ENCODE measurements at places on chromosomes 1 and 21.

GRCh38 chr21:25408666-25409065 is 198.6 kb downstream of the MRPL39 start:
- no peak for DNase-seq

- peak; percentile 79 for DNase-seq
These were observed 49.2 kb upstream of the PAX7 start for GRCh38 chr1:18581420-18581880.

GRCh38 chr1:17535300-17535936 is 4.1 kb upstream of the ARHGEF10L start:
- DNase-seq: no peak

DNA sequence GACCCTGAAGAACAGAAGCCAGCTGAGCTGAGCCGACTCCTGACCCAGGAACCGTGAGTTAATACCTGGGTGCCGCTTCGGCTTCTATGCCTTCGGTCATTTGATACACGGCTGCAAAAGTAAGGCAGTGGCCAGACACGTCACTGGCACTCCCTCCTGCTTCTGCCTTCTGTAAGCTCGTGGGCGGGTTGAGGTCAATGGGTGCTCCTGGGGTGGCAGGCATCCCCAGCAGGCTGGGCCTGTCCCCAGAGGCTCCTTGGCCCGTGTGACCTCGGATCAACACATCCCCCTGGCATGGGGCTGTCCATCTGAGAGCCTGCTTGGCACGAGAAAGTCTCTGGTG is 35.7 kb upstream of the COL6A1 start:
- DNase-seq: no peak

- DNase-seq: no peak
These were observed 16.3 kb downstream of the TGFB2 start for GRCh38 chr1:218361298-218362065.

DNA sequence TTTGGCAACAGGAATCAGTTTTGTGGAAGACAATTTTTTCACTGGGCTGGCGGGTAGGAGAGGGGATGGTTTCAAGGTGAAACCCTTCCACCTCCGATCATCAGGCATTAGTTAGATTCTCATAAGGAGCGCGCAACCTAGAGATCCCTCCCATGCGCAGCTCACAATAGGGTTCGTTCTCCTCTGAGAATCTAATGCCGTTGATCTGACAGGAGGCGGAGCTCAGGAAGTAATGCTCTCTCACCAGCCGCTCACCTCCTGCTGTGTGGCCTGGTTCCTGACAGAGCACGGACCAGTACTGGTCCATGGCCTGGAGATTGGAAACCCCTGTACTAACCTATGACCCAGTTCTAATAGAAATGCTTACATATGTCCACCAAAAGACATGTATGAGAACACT is 96.6 kb upstream of the KIAA1614 start:
- no peak for DNase-seq

GRCh38 chr21:39326607-39327307 is 13.3 kb upstream of the BRWD1 start:
- no peak for DNase-seq

DNA sequence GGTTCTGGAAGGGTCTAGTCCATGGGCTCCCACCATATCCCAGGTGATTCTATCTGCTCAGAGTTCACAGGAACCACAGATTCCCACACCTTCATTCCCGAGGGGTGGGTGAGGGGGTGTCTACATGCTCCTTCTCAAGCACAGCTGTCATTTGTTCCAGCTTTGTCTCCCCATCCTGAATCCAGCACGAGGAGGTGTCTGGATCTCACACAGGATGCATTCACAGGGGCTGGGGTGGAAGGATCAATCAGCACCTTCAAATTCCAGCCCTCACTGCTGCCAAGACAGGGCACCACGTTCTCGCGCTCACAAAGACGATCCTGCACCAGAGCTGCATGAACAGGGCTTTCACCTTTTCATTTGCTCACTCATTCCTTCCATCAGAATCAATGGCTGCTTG is 52.7 kb downstream of the TCP10L start:
- DNase-seq: no peak

DNA sequence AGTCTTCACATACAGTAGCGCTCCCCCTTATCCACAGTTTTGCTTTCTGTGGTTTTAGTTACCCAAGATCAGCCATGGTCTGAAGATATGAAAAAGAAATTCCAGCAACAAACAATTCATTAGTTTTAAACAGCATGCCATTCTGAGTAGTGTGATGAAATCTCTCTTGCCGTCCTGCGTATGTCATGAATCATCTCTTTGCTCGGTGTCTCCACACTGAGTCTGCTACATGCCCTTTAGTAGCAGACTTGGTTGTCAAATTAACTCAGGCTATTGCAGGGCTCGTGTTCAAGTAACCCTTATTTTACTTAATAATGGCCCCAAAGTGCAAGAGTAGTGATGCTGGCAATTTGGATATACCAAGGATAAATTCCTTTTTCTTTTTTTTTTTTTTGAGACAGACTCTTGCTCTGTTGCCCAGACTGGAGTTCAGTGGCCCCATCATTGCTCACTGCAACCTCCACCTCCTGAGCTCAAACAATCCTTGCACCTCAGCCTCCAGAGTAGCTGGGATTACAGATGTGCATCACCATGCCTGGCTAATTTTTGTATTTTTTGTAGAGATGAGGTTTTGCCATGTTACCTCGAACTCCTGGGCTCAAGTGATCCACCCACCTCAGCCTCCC is 22.6 kb downstream of the PHACTR4 start:
- DNase-seq: no peak

GRCh38 chr1:220189750-220190347 is 82.4 kb downstream of the RAB3GAP2 start:
- DNase-seq: peak; percentile 19

DNA sequence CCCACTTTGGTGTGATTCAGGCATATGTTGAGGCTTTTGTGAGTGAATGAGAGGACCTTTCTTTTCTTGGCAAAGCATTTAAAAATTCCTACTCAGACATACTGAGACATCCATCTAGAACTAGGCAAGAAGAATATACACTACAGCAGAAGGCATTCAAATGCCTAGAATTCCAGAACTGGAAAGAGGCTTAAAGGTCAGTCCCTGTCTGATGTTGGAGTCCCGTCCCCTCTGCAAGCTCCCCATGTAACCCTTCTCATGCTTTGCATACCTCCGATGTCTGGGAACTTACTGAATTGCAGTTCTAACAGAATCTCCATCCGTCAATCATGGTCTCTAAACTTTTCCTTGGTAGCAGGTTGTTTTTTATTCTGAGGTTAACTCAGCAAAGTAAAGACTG is 152.9 kb downstream of the ATP6V1G3 start:
- DNase-seq: no peak

DNA sequence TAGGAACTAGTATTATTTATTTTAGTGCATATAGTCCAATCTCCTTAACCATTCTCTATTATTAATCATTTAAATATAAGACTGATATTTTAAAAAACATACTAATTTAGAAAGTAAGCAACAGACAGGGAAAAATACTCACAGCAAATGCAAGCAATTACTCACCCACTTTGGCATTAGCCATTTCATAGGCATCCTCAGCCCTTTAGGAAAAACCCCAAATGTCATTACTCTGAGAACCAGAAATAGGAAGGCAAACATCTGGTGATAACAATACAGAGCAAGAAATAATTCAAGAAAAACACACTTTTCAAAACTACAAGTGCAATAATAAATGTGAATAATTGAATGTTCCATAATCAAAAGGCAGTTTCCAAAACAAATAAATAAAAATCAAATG is 545.1 kb downstream of the PLPP3 start:
- no peak for DNase-seq

DNA sequence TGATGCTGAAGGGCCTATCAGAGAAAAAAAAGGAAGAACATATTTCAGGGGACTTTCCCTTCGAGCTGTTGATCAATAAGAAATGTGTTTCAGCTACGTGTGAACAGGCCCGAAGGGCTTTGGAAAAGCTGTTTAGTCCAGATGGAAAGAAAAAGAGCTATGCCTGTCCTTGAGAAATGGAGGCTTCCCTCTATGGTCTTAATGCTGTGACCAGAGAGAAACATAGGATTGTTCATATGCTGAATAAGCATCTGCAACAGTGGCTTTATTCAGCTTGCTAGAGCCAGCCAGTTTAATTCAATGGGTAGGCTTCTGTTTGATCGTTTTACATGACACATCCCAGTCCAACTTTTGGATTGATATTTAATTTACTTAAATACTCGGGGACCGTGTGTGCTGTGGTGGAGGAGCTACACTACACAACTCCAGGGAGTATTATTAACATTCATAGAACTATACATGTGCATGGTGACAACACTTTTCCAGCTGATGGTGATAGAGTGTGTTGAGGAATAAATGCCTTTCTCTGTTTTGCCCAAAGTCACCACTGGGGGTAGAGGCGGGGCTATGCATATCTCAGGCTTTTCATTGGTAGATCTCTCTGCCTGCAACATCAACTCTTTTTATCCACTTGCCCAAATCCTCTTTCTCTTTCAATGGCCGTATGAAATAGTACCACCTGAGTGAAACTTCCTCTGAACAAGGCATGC is 106.7 kb upstream of the C8B start:
- DNase-seq: no peak

DNA sequence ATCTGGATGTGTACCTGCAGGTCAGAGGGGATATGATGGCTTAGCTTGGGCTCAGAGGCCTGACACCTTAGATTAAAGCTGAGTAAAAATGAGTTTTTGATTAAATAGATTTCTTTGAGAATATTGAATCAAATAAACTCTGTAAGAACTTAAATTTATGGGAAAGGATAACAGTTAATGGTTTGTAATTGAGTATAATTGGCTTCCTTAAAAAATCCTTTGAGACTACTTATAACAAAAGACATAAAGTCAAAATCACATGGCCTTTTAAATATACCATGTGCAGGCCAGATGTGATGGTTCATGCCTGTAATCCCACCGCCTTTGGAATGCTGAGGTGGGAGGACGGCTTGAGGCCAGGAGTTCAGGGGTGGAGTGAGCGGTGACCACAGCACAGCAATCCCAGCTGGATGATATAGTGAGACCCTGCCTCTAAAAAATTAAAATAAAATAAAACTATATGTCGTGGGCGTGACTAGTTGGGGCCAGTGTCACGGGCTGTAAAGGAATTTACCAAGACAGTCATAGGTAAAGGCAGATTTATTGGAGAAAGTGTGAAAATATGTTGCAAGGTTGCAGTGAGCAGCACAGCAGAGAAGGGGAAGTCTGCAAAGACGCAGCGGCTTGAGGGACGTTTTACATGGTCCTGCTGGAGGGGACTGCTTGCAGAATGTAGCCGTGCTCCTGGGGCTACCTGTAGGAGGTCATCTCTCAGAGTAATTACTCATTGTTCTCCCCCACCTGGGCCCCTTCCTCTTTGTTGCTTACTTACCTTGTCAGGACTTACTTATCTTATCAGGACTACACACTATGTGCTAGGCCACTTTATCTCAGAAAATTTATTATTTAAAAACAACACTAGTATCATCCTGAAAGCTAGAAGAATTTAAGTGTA is 122.3 kb downstream of the ZMYM4 start:
- no peak for DNase-seq

GRCh38 chr1:227548119-227548397 is 15.3 kb upstream of the ZNF678 start:
- no peak for DNase-seq

DNA sequence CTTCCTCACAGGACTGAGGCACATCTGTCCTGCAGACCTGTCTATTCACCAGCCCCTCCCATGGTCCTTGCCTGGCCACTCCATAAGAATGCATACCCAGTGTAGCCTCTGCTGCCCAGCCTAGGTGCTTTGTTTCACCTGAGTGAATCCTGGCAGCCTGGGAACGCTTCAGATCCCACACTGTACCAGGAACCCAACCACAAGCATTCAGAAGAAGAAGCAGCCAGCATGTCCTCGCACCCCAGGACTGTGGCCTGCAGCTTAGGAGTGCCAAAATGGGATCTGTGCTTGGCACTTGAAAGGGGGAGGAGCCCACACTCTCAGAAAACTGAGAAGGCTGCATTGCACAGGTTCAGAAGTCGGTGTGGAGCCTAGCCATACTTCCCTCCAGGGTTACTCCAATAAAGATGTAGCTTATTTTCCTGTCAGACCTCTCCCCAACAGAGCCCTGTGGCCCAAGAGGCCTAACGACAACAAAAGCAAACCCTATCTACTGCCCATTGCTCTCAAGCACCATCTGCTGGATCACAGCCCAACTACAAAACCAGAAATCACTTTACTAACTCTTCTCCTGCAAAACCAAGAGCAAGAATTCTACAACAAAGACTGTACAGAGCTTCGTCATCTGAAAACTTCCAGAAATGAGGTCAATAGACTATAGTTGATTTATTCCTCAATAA is 923.1 kb upstream of the NEGR1 start:
- DNase-seq: no peak

GRCh38 chr1:213415691-213416380 is 364.8 kb downstream of the RPS6KC1 start:
- DNase-seq: no peak

DNA sequence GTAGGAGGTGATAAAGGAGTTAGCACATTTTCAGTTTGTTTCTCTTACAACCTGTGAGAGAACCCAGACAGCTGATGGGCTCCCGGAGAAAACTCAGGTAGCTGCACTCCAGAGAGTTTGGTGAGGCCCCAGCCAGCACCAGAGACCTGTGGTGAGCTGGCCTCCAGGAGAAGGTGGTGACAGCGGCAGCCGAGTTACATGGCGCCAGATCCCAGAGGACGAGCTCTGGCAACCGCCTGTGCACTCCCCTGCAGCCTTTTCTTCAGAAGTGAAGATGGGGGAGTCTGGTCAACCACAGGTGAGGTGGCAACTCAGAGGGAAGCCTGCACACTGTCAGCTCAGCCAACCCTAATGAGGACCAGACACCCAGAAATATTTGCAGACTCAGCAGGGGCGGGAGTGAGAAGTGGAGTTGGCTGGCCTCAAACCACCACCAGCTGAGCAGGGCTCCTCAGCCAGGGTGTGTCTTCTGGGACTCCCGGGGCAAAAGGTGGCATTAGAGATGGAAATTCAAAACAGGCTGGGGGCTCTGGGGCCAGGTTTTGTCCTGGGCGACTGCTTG is 209.7 kb downstream of the SETD4 start:
- no peak for DNase-seq

DNA sequence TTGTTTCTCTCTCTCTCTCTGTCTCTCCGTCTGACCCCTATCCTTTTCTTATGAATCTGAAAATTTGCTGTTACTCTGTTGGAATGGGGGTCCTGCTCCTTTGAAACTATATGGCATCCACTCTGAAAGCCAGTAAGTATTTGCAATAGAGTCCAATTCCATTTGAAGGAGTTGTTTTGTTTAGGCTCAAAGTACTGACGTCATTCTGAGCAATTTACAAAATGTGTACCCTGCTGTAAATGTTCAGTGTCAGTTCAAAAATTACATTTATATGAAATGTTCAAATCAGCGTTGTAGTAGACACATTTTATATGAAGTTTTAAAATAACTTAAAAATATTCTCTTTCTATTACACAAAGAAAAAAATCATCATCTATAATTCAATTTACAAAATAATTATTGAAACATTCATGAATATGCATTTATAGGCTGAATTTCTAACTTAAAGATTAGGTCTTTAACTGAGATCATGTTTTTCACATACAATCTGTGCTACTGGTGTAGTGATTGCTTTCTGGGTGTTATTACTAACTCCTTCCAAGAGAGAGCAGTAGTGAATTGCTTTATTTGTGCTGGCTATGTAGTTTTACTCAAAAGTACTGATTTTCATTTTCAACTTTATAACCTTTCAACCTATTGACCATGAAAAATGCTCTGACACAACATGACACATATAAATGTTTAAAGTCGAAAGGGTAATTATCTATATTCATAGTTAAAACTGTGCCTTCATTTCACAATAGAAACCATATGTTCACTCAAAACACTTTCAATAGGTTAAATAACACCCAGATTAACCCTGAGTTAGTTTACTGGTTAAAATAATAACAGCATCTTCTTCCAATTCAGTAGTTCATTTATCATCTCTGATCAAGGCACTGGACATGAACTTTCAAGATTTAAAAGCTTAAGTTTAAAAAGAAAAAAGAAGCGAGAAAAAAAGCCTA is 253.1 kb upstream of the ADGRL4 start:
- DNase-seq: peak; percentile 24

- DNase-seq: no peak
These were observed 82.8 kb upstream of the SOX13 start for GRCh38 chr1:203990118-203990517.

Measured in GM10248 (cell line).